Activated T-helper 1 cell treated with anti-CD3 and anti-CD28 coated beads, Interleukin-12 subunit alpha, Interleukin-12 subunit beta, Interleukin-2, Interleukin-4 antibody, amounts not matched to agents 30 ng/mL and 10 ng/mL and 1 ng/mL, durations not matched to agents 14 hours and 24 hours and 36 hours (primary cell): ENCODE measurements at places on chromosomes 12 and 14. TPM values are rescaled to one million over a fixed set of nuclear protein-coding genes. Genes with fewer than 3 reads are reported as not detected.

Gene CDH24
- 1.0 and 1.2 TPM in 2 replicates for total RNA-seq

- no peaks in the 10 kb centered on the region for H3K4me1 ChIP-seq
- no peaks in the 10 kb centered on the region for H3K36me3 ChIP-seq
- H3K4me3 ChIP-seq: no peak overlapping the region
- no peaks in the 10 kb centered on the region for H3K27me3 ChIP-seq
- DNase-seq: no peak
- no peak overlapping the region for H3K27ac ChIP-seq
Measured at GRCh38 chr12:78797196-78797931, 67.2 kb upstream of the SYT1 start.

Gene RNASE12
- total RNA-seq: not detected in 2 replicates

GRCh38 chr12:52210186-52210924 is 18.5 kb upstream of the KRT80 start:
- no peaks in the 10 kb centered on the region for H3K36me3 ChIP-seq
- H3K27ac ChIP-seq: no peak overlapping the region
- DNase-seq: no peak
- no peaks in the 10 kb centered on the region for H3K4me1 ChIP-seq
- H3K4me3 ChIP-seq: no peak overlapping the region

- no peaks in the 10 kb centered on the region for H3K27me3 ChIP-seq
- H3K4me1 ChIP-seq: no peaks in the 10 kb centered on the region
- no peak overlapping the region for H3K4me3 ChIP-seq
- H3K27ac ChIP-seq: no peak overlapping the region
- peaks cover 47% of the 10 kb centered on the region for H3K36me3 ChIP-seq
Measured at GRCh38 chr12:133120385-133121191, 9.5 kb downstream of the ZNF891 start.

DNA sequence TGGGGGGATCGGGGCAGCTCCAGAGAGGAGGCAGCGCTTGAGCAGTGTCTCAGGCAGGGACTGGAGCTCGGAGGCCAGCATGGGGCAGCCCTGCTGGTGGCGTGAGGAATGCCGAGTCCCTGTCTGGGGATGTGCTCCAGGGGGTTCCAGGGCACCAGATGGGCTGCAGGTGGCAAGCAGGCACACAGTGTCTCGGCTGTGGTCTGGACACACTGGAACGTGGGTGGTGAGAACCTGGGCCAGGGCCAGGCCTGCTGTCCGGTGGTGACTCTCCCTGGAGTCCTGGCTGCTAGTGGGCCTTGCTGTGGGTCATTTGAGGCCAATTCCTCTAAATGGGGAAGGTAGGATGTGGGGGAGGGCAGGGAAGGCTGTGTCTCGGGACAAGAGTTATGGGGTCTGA is 199.4 kb upstream of the RTL1 start:
- H3K27me3 ChIP-seq: peaks cover 9% of the 10 kb centered on the region
- H3K4me3 ChIP-seq: no peak overlapping the region
- no peak overlapping the region for H3K27ac ChIP-seq
- DNase-seq: no peak
- no peaks in the 10 kb centered on the region for H3K4me1 ChIP-seq
- no peaks in the 10 kb centered on the region for H3K36me3 ChIP-seq

Gene HOXC6
- not detected in 2 replicates for total RNA-seq

- DNase-seq: no peak
- no peaks in the 10 kb centered on the region for H3K4me1 ChIP-seq
- H3K27ac ChIP-seq: no peak overlapping the region
- no peaks in the 10 kb centered on the region for H3K36me3 ChIP-seq
Measured at GRCh38 chr12:74021937-74022336, 515.7 kb upstream of the ATXN7L3B start.

DNA sequence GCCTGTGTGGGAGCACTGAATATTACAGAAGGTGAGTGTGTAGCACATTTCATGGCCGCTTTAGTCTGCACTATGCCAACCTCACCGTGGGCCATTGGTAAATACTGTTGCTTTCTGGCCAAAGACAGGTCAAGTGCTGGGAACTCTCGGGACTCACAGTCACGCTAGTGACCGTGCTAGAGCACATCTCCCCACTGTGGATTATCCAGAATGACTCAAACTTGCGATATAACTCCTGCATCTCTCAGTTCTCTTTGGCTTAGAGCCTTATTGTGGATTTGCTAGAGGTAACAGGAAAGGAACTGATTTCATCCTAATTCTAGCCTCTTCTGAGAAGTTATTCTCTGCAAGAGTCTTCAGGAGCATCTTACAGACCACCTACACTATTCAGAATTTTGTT is 86.5 kb downstream of the DAD1 start:
- peak overlapping the region; percentile 99 for H3K27ac ChIP-seq
- H3K4me1 ChIP-seq: peaks cover 75% of the 10 kb centered on the region
- H3K27me3 ChIP-seq: no peaks in the 10 kb centered on the region
- DNase-seq: no peak
- H3K36me3 ChIP-seq: peaks cover 82% of the 10 kb centered on the region

Gene PCK2
- 55.0 and 62.8 TPM in 2 replicates for total RNA-seq

- H3K27me3 ChIP-seq: peaks cover 7% of the 10 kb centered on the region
- no peak for DNase-seq
- H3K4me1 ChIP-seq: no peaks in the 10 kb centered on the region
- H3K36me3 ChIP-seq: no peaks in the 10 kb centered on the region
- H3K4me3 ChIP-seq: peak overlapping the region; percentile 42
- H3K27ac ChIP-seq: no peak overlapping the region
Measured at GRCh38 chr12:128976120-128976738, 123.0 kb downstream of the GLT1D1 start.

DNA sequence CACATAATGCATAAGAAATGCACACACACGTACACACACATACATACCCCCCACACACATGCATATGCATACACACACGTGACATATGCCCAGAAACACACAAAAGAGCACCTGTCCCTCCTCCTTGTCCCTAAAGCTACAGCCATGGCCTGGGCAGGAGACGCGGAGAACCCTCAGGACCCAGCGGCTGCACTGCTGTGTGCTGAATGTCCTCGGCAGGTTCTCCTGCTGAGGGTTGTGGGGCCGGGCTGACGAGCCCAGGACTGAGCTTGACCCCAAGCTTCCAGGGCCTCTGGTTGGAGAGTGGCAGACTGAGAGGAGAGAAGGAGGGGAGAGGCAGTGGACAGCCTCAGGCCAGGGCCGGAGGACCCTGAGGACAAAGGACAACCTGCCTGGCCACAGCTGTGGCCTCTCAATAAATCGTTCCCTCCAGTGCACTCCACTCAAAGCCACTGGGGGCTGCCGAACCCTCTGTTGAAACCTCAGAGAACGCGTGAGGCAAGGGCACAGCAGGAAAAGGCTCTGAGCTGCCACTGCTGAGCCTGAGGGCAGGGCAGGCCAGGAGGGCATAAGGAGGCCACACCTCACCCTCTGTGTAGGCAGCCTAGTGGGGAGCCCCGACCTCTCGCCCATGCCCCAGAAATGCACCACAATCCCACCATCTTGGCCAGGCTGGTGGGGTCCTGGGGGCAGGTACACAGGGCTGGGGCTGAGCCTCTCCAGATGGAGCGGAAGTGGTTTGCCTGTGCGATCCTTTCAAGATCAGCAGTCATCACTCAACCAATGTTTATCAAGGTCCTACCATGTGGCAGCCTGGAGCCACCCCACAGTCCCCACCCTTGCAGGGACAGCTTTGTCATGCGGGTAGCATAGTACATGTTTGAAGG is 3.1 kb downstream of the CACNA2D4 start:
- H3K4me1 ChIP-seq: peaks cover 11% of the 10 kb centered on the region
- peaks cover 7% of the 10 kb centered on the region for H3K27me3 ChIP-seq
- H3K27ac ChIP-seq: peak overlapping the region; percentile 25
- peak overlapping the region; percentile 25 for H3K4me3 ChIP-seq

DNA sequence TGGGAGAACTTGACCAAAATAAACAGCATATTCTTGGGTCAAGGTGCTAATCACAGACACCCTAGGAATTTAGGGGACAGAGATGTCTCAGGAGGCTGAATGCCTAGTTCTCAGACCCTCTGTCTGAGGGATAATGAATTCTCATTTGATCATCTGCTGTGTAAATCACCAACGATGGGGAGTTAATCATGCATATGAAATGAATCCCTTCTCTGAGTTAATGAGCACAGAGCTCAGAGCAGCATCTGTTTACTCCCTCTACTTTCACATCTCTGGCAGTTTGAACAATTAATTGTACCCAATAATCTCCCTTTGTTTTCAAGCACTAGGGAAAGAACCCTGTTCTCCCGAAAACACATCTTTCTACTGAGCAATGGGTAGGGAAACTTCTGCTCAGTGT is 129.4 kb upstream of the SRRM4 start:
- no peak overlapping the region for H3K4me3 ChIP-seq
- no peaks in the 10 kb centered on the region for H3K36me3 ChIP-seq
- no peaks in the 10 kb centered on the region for H3K27me3 ChIP-seq
- H3K4me1 ChIP-seq: no peaks in the 10 kb centered on the region
- DNase-seq: no peak
- H3K27ac ChIP-seq: no peak overlapping the region

DNA sequence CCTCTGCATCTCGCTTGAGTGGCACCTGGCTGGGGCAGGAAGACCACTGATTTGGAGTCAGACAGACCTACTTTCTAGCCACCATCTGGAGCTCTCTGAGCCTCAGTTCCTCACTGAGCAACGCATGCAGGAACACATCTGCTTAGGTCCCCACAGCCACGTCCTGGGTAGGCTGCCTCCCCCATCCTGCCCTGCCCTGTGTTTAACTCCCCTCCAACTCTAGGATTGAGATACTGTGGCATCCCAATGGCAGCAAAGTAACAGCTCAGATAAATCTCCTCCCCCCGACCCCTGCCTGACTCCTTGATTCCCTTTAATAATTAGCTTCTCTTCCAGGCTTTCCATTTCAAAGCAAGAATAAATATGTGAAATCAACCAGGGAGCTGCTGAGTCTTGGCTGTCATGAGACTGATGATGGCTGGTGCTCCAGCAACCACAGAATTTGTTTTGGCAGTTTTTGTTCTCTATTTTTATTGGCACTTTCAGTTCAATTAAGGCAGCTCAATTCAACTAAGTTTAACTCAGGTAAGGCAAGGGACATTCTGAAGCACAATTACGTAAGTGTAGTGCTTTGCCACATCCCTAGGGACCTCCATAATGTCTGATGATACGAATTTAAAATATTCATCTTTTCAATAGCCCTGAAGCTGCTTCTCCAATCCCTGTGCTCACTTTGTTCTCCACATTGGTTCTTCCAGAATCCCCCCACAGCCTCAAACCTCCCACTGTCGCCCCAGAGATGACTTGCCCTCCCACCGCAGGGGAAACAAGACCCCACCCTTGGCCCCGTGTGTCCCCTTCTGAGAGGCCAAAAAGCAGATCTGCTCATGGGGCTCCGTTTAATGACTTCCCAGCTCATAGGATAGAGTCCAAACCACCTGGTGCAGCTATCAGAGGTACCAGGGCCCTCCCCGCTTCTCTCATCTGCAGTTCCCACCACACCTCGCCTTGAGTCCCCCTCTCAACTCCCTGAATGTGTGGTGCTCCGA is 58.2 kb downstream of the ESR2 start:
- peaks cover 12% of the 10 kb centered on the region for H3K4me1 ChIP-seq
- peaks cover 10% of the 10 kb centered on the region for H3K27me3 ChIP-seq
- peaks cover 8% of the 10 kb centered on the region for H3K36me3 ChIP-seq
- H3K4me3 ChIP-seq: no peak overlapping the region
- no peak for DNase-seq

- no peak for DNase-seq
- H3K27me3 ChIP-seq: no peaks in the 10 kb centered on the region
- H3K4me3 ChIP-seq: no peak overlapping the region
Measured at GRCh38 chr14:91125801-91126200, 11.9 kb downstream of the DGLUCY start.

GRCh38 chr12:54135621-54136350 is 53.0 kb downstream of the SMUG1 start:
- H3K4me3 ChIP-seq: no peak overlapping the region
- H3K4me1 ChIP-seq: no peaks in the 10 kb centered on the region
- H3K27ac ChIP-seq: no peak overlapping the region
- peaks cover 40% of the 10 kb centered on the region for H3K27me3 ChIP-seq
- no peaks in the 10 kb centered on the region for H3K36me3 ChIP-seq
- no peak for DNase-seq

DNA sequence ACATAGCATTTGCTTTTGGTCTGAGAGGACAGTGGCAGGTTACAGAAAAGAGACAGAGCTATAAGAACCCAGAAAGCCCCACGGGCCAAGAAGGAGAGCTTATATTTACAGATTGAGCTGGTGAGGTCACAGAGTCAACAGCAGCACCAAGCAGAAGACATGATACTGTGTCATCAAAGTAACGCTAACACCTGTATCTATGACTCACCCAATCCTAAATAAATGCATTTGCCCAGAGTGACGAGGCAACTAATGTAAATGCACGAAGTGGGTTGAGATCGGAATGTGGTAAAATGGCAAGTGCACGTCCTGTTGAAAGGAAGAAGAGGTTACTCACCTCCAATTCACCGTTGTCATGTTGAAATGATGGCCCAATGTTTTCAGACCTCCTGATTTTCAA is 6.7 kb upstream of the CD163L1 start:
- H3K4me1 ChIP-seq: no peaks in the 10 kb centered on the region
- H3K4me3 ChIP-seq: no peak overlapping the region
- no peaks in the 10 kb centered on the region for H3K36me3 ChIP-seq
- DNase-seq: no peak

DNA sequence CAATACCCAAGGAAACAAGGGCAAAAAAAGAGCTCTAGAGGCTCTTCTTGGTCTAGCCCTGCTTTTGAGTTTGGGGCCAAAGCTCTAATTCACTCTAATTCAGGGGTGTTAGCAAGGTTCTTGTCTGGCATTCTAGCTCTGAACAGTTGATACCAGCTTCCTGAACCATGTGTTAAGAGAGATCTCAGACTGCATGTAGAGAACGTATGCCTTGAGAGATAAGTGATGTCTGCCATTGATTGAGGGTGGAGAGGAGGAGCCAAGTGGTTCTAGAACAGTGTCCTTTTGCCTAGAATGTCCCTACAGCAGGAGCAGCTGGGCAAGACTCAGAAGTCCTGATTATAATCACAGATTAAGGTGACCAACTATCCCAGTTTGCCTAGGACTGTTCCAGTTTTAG is 18.2 kb upstream of the POC1B start:
- no peak overlapping the region for H3K4me3 ChIP-seq
- no peak overlapping the region for H3K27ac ChIP-seq
- no peaks in the 10 kb centered on the region for H3K27me3 ChIP-seq
- no peaks in the 10 kb centered on the region for H3K36me3 ChIP-seq
- no peak for DNase-seq

Gene MUCL1
- not detected in 2 replicates for total RNA-seq

- no peak overlapping the region for H3K27ac ChIP-seq
- no peak overlapping the region for H3K4me3 ChIP-seq
- H3K4me1 ChIP-seq: no peaks in the 10 kb centered on the region
- no peaks in the 10 kb centered on the region for H3K36me3 ChIP-seq
- H3K27me3 ChIP-seq: no peaks in the 10 kb centered on the region
Measured at GRCh38 chr14:47278233-47278842, 397.1 kb downstream of the MDGA2 start.

- H3K27ac ChIP-seq: no peak overlapping the region
- peaks cover 7% of the 10 kb centered on the region for H3K27me3 ChIP-seq
- peaks cover 12% of the 10 kb centered on the region for H3K36me3 ChIP-seq
- no peak for DNase-seq
Measured at GRCh38 chr14:60738843-60739508, 4.4 kb downstream of the MNAT1 start.
